ENCODE measurements at places on chromosomes 3 and 15. TPM values are rescaled to one million over a fixed set of nuclear protein-coding genes. Genes with fewer than 3 reads are reported as not detected.

The SERPINI2 gene
- not detected for total RNA-seq

The CISH gene
- total RNA-seq, result 0.73 TPM

The SLC2A2 gene
- not detected for total RNA-seq

The ADCY5 gene
- total RNA-seq, result 0.66 TPM

The AMT gene
- 1.2 TPM for total RNA-seq

The NLGN1 gene
- 3.3 TPM for total RNA-seq

The CFAP20DC gene
- 6.8 TPM for total RNA-seq

The NEK10 gene
- total RNA-seq, result 38.5 TPM

The PSTPIP1 gene
- 0.17 TPM for total RNA-seq

The GABRR3 gene
- total RNA-seq, result not detected

Data from smooth muscle cell of trachea (primary cell).